Activated CD4-positive, alpha-beta T cell treated with anti-CD3 and anti-CD28 coated beads, Interleukin-2, amount 10 ng/mL, durations not matched to agents 7 days and 5 days (primary cell): ENCODE measurements at places on chromosomes 6 and 20. TPM values are rescaled to one million over a fixed set of nuclear protein-coding genes. Genes with fewer than 3 reads are reported as not detected.

GRCh38 chr6:137323860-137324259, 104.7 kb upstream of the IFNGR1 start:
- DNase-seq = no peak

The ETV7 gene
- 13.4 TPM for total RNA-seq

DNA sequence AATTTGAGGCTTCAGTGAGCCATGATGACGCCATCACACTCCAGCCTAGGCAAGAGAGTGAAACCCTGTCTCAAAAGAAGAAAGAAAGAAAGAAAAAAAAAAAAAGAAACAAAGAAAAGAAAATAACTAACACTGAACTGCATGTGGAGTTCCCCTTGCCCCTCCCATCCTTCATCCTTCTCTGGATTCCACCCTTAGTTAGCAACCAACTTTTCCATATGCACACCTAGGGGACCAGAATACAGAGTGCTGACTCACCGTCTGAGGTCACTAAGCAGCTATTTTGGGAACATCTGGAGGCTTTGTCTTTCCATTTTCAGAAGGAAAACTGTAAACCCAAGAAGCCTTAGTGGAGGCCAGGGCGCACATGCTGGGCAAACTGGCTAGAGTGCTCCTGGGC, 257.4 kb downstream of the MAFB start:
- no peak for DNase-seq

The ZBP1 gene
- 28.3 TPM for total RNA-seq

The C6orf120 gene
- 20.9 TPM for total RNA-seq

DNA sequence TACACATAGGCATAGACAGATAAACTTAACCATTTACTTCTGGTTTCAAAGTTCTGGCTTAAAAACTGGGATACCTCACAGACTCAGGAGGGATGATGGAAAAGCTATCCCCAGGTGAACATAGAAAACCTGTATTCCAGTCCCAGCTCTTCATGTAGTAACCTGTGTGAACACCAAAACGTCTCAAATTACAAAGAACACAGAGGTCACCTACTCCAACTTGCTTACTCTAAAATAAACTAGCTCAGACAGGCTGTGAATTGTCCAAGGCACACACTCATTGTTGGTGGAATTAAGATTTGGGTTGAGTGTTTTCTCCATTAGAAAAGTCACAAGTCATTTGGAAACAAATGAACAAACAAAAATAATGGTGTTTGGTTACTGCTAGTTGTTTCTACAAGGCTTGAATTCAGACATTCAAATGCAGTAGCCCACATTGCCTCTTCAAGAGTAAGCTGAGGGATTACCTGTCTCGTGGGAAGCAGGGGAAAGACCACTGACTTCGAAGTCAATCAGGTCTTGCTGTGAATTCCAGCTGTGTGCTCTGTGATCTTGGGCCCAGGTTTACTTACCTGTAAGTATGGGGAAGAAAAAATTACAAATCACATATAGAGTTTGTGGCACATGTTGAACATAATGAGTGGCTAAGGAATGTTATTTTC, 48.2 kb upstream of the LRRC1 start:
- no peak for DNase-seq

DNA sequence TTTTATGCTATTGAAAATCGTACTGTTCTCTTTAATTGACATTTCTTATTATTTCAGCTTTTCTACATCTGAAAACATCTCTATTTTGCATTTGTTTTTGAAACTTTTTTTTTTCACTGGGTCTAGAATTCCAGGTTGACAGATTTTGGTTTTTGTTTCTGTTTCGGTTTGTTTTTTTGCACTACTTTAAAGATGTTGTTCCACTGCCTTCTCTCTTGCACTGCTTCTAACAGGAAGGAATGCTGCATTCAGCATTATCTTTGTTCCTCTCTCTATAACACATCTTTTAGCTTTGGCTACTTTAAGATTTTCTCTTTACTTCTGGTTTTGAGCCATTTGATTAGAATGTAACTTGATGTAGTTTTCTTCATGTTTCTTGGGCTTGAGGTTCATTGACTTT, 20.1 kb upstream of the SLC17A1 start:
- no peak for DNase-seq

- DNase-seq = no peak
Measured at GRCh38 chr6:37221585-37222124, 35.9 kb upstream of the TBC1D22B start.

The ABHD16B gene
- total RNA-seq = not detected

The GCNT2 gene
- 5.0 TPM for total RNA-seq

The PMEPA1 gene
- 0.72 TPM for total RNA-seq

The AGER gene
- total RNA-seq = 45.4 TPM

The SIRPD gene
- total RNA-seq = 0.27 TPM

The SYCP2 gene
- 9.1 TPM for total RNA-seq

The CRISP3 gene
- not detected for total RNA-seq

GRCh38 chr20:35506872-35507638, 22.4 kb downstream of the C20orf173 start:
- DNase-seq = no peak

GRCh38 chr20:35111141-35111888, 18.7 kb upstream of the TRPC4AP start:
- no peak for DNase-seq

- no peak for DNase-seq
Measured at GRCh38 chr20:24837781-24838450, 111.2 kb upstream of the CST7 start.

GRCh38 chr20:53258741-53259140, 286.6 kb downstream of the TSHZ2 start:
- no peak for DNase-seq

DNA sequence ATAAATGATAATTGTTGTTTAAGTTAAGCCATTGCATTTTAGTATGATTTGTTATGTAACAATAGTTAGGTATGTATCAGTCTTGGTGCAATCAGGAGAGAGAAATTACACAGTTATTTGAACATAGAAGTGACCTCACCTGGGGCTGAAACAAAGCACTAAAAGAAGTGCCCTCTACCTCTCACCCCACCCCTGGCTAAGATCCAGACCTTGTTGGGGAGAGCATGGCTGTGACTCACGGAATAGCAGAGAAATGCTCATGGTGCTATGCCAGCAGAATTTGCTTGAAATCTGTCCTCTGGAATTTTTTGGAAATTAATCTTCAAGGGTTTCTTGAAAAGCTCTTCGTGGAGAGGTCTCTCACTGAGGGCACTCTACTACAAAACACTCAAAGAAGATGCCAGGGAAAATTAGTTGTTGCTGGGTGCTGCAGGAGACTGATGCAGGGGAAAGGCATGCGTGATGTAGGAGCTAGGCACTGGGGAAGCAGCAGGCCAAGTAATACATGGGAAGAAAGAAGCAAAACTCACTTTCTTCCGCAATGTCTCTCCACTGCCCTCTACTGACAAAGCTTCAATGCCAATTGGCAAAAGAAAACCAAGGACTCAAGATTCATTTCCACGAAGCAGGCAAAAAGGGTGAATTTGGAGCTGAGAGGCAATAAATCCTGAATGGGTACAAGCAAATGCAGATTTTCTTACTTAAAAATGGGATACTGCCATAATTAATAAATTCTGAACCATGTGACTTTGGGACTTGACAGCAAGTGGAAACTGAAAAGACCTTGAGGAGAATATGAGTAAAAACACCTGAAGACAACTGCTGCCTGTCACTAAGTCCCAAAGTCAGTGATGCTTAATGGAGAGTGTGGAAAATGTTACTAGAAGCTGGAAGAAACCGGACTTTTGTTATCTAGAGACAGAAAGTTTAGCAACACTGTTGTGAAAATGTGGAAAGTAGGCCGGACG, 136.3 kb upstream of the ZNF184 start:
- DNase-seq = peak; percentile 38

The SCRT2 gene
- not detected for total RNA-seq

GRCh38 chr6:111038534-111039252, 48.6 kb upstream of the SLC16A10 start:
- no peak for DNase-seq

DNA sequence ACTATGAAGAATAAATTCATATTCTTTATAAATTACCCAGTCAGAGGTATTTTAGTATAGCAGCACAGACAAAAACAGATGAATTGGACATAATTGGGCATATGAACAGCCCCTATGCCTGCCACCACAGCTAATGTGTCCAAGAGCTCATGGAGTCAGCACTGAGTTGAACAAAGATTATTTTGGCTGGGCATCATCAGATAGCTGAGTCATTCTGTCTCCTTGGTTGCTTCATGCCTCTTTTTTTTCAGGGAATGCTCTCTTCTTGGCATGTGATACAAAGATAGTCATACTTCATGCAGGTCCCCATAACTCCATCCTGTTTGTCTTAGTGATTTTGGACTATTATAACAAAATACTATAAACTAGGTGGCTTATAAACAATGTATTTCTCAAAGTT, 275.6 kb downstream of the TENT5A start:
- DNase-seq = no peak

DNA sequence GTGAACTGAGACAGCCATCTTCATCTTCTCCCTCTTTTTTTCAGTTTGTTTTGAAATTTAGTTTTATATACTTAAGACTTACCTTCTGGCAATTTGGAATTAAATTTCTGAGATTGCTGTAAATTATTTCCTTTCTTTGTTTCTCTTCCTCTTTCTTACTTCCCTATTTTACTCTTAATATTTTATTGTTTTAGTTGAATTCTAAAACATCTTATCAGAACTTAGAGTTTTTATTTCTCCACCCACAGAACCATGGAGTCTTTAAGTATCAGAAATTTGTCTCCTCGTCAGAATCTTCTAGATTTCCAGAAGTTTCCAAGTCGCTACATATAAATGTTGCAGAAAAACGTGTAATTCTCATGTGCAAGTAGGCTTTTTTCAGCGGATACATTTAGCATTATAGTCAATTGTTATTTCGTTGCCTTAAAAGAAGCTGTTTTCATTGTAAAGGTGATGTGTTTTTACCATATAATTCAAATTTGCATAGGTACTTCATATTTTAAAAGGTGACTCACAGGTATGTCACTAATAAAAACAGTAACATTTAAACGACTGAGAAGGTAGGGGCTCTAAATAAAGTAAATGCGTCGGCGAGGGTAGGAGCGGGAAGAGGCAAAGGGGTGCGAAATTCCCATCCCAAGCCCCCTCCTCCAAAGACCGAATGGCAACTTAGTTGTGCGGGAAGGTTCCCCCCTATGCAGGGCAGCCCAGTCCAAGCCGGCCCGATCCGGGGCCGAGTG, 866 bp upstream of the MYO6 start:
- DNase-seq = no peak

DNA sequence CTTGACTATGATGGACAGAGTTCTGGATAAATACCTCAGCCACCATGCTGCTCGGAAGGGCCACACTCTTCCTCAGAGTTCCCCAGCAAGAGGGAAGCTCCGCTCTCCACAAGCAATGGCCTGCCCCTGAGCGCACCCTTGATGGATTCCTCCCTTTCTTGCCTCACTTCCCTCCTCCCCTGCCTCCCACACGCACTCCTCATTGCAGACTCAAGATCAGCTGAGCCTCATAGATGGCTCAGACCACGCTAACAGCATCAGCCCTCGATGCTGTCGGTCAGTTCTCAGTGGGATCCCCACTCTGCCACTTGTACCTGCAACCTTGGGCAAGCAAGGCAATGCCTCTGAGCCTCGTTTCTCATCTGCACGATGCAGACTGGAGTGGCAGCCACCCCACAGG, 123.3 kb downstream of the BMP7 start:
- no peak for DNase-seq

DNA sequence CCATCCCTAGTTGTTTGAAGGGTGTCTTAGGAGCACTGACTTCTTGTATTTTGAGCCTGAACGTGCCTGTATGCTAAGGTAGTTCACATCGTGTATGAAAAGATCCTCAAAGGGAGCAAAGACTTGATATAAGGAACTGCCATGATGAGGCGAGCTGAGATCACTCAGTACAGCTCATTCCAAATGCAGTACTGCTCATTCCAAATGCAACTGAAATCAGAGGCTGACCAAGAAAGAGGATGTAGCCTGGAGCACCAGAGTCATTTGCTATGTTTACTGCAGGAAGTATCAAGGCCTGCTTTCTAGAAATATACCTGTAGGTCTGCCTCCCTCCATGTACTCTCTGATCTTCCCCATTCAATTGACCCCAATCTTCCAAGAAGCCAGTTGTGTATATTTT, 832.2 kb downstream of the EYS start:
- DNase-seq = no peak

The AIF1 gene
- 54.2 TPM for total RNA-seq

GRCh38 chr20:47551841-47552240, 50.2 kb downstream of the NCOA3 start:
- DNase-seq = no peak

GRCh38 chr6:28580475-28580874, 54.8 kb downstream of the GPX5 start:
- DNase-seq = no peak

DNA sequence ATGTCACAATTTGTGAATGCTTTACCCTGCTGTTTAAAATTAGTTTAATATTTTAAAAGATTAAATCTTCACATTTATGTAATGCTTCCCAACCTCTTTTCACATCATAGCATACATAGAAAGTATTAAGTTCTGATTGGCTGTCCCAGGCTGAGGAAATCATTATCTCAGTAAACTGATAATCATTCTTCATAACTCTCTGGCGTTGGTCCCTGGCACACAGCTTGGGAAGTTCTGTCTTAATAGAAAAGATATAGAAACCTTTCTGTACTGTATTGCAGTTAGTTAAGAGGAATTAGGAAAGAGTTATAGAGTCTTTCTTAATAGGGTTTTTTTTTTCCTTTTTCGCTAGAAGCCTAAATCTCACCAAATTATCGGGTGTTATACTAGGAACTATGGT, 85.4 kb downstream of the CBFA2T2 start:
- DNase-seq = no peak

DNA sequence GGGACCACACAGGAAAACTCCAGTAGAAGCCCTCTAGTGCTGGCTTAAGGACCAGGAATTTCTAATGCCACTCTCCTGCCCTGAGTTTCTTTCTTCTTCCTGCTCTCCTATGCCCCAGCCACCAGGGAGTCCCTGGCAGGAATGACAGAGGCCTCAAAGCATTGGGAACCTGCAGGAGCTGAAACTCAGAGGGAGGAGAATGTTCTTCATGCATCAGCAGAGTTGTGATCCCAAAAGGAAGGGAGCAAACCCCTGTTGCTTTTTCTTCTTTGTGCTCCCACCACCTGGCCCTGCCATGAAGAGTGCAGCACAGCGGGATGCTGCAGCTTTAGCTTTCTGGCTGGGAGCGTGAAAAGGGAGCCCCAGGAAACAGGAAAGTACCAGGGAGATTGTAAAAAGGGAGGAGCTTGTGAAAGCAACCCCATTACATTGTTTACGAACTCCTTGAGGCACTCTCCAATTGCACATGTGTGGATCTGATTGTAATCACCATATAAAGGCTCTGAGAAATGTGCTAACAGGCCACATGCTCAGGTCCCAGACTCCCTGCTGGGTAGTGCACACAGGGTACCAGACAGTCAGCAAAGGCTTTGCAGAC, 34.7 kb upstream of the FKBP1A start:
- DNase-seq = no peak

The ANKEF1 gene
- 8.7 TPM for total RNA-seq

The C6orf52 gene
- total RNA-seq = 1.9 TPM

The PIGT gene
- total RNA-seq = 66.3 TPM

- no peak for DNase-seq
Measured at GRCh38 chr6:53811082-53811481, 16.3 kb downstream of the LRRC1 start.

GRCh38 chr6:73560182-73560732, 39.4 kb upstream of the EEF1A1 start:
- no peak for DNase-seq
